Right hindlimb (tissue), 1 donor: ENCODE measurements at places on chromosomes 7 and 10.

DNA sequence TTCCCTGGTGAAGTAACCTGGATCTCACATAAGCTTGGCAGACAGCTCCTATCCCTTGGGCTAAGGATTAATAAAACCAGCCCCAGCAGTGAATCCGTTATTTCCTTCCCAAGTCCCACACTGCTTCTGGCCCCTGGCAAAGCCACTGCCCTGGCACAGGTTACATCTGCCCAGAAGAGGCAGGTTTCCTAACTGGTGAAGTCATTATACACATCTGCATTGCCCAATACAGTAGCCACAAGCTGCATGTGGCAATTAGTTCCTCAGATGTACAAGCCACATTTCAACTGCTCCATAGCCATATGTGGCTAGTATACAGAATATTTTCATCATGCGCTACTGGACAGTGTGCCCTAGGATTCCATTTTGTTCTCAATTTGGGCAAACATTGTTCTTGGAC, 273.0 kb downstream of the GRM8 start:
- DNase-seq: no peak

DNA sequence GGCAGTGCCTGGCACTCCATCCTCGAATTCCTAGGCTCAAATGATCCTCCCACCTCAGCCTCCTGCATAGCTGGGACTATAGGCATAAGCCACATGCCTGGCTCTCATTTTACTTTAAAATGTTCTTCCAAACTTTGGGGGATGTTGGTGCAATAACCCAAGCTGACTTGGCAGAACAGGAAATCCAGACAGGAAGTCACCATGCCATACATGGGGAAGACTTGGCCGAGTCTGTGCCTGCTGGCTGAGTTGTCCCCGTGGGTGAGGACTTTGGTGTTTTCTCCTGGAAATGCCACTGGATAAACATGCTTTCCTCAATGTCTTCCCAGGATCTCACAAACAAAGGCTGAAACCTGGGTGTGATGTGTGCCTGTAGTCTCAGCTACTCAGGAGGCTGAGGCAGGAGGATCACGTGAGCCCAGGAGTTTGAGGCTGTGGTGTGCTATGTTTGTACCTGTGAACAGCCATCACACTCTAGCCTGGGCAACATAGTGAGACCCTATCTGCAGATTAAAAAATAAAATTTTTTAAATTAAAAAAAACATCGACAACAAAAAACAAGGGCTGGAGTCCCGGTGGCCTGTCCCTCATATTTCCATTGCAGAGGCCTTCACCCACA, 19.8 kb downstream of the HKDC1 start:
- no peak for DNase-seq

- DNase-seq: no peak
Measured at GRCh38 chr7:32115831-32116230, 45.6 kb upstream of the PDE1C start.

DNA sequence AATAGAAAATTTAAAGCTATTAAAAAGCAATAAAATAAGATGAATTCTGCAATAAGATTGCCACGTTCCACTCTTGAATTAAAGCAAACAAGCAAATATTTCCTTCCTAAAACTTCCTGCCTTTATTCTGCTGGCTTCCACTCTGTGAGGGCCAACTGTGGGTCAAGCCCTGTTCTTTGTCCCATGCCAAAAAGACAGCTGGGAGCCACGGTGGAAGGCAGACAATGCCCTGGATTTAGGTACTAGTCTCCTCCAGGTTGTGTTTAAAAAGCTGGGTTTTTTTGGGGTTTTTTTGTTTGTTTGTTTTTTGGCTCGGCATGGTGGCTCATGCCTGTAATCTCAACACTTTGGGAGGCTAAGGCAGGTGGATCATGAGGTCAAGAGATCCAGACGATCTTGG, 39.1 kb downstream of the LRRTM3 start:
- DNase-seq: no peak

DNA sequence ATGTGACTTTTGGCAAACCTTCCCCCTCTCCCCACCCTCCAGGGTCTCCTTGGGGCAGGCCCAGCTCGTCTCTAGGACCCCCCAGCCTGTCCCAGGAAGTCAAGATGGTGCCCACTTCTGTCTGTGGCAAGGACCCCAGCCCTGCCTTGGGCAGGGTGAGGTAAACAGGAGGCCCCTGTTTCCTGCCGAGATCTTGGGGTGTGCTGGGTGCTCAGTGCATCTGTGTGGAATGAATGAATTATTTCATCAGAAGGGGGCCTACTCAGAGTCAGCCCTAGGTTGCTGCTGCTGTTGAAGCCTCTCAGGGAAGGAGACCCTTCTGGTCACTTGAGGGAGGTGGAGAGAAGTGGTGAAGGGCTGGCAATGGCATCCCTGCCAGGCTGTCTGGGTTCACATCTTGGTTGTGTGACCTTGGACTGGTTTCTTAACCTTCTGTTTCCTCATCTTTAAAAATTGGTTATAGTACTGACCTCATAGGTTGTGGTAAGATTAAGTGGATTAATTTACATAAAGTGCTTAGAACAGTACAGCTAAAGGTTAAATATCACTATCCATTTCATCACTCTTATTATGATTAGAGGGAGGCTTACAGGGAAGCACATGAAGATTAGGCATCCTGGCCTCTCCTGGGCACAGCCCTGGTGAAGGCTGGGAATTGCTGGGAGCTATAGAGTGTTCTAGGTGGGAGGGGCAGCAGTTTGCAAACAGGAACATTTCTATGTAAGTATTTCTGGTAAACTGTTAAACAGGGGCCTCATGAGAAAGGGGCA, 67.7 kb downstream of the ZMIZ1 start:
- no peak for DNase-seq

DNA sequence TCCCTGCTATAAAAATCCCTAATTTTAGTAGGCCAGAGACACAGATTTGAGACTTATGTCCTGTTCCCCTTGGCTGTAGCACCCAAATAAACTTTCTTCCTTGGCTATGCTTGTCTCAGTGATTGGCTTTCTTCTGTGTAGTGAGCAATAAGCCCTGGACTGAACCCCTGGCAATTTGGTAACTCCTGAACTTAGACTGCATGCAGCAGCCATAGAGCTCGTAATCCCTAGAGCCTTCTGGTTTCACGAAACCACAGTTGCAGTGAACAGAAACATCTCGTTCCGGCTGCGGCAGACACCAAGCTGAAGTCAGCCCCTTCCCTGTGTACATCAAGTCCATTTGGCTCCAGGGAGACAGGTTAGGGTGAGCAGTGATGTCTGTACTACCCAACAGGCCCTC, 172.2 kb downstream of the LYZL1 start:
- no peak for DNase-seq

DNA sequence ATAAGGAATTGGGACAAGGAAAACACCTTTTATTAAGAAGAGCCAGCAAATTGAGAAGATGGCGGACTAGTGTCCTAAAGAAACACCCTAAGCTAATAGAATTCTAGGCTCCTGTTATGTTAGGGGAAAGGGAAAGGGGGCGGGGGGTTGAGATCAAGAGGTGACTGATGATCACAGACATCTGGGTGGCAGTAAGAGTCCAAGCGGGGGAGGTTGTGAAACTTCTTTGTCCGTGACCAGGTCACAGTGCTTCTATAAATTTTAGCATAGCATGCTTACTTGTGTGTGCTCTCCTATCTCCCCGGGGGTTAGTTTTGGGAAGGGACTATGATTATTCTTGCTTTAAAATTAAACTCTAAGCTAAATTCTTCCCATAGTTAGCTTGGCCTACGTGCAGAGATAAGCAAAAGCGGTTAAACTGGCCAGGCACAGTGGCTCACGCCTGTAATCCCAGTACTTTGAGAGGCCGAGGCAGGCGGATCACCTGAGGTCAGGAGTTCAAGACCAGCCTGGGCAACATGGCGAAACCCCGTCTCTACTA, 262.1 kb downstream of the SKIDA1 start:
- DNase-seq: no peak

- no peak for DNase-seq
Measured at GRCh38 chr7:150567871-150568301, 696 bp downstream of the GIMAP4 start.

- no peak for DNase-seq
Measured at GRCh38 chr10:63583909-63584724, 62.9 kb downstream of the REEP3 start.

DNA sequence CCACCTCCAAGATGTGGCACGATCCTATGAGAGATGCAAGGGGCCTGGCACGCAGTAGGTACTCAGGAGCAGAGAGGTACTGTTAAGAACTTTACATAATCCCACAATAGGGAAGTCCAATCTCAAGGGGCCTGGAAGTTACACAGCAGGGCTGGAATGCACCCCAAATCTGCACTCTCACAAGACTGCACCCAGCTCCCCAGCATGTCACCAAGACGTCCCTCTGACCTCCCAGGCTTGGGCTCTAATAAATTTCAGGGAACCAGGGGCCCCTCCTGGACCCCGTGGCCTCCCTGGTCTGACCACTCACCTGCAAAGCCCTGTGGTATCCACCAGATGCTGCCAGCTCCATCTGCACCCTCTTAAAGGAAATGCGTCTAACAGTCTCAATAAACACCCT, 94.9 kb downstream of the OAT start:
- no peak for DNase-seq

GRCh38 chr10:122754491-122755235, 55.0 kb upstream of the C10orf120 start:
- DNase-seq: no peak

GRCh38 chr7:129433847-129434674, at the start of gene STRIP2:
TSS of gene STRIP2 (plus strand) at chr7:129434432. CDS start at chr7:129434473, 41 bp downstream.
- peak; percentile 95 for DNase-seq

- no peak for DNase-seq
Measured at GRCh38 chr7:106039486-106040060, 72.5 kb downstream of the SYPL1 start.

DNA sequence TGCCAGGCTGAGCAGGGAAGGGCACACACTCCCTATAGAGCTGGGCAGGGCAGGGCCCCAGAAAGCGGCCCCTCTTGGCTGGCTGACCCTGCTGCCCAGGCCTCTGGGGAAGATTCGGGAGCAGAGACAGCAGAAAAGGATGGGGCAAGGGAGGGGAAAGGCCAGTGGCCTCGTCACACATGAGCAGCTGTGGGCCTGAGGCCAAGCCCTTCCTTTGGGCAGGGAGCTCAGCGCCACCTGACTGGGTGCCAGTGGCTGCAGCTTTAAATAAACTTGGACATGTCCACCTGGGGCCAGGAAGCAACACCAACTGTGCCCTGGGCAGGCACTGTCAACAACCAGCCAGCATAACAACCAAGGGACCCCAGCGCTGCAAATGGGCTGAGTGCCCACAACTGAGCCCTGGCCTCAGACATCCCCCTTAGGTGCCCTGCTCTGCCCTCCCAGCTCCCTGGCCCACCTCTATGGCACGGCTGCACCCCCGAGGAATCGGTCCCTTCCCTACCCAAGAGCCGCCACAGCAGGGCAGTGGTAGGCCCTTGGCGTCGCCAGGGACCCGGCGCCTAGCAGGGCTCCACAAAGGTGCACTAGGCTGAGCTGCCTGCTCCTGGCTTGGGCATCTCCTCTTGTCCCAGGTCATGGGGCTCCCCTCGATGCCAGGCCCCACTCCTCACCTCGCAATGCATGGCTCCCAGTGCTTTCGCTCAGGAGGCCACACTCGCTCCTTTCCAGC, 2.6 kb downstream of the CAMK2B start:
- DNase-seq: no peak

DNA sequence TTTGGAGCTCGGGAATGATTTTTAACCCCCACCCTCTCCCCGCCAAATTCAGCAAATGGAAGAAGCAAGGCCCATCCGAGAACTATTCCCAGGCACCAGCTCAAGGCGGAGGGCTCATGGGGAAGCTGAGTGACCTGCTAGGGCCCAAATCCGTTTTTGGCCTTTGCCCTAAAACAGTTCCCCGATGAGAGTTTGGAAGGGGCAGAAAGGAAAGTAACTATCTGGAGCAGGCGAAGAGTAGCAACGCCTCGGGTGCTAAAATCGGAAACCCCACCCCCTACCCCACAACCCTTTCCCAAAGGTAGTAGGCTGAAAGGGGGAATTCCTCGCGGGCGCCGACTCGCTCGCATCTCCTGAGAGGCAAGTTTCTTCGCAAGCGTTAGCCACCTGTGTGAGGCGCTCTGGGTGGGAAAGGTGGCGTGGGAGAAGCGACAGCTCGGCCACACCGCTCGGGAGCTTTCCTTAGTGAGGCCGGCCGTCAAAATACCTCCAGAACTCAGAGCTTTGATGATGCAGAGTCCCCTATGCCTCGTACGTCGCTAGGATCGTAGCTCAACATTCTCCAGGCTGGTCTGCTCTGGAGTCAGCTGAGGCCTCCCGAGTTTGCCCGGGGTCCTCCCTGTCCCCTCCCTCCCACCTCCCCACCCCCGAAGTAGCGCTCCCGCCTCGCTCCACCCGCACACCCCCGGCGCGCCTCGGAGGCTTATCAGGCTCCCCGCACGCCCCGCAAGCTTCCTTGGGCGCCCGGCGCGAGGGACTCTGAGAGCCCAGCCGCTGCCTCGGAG, 642 bp upstream of the PRKG1 start:
- DNase-seq: no peak

GRCh38 chr10:4977025-4977424, 13.8 kb downstream of the AKR1C1 start:
- no peak for DNase-seq

- peak; percentile 77 for DNase-seq
Measured at GRCh38 chr10:116274064-116274904, 1.3 kb upstream of the GFRA1 start.

DNA sequence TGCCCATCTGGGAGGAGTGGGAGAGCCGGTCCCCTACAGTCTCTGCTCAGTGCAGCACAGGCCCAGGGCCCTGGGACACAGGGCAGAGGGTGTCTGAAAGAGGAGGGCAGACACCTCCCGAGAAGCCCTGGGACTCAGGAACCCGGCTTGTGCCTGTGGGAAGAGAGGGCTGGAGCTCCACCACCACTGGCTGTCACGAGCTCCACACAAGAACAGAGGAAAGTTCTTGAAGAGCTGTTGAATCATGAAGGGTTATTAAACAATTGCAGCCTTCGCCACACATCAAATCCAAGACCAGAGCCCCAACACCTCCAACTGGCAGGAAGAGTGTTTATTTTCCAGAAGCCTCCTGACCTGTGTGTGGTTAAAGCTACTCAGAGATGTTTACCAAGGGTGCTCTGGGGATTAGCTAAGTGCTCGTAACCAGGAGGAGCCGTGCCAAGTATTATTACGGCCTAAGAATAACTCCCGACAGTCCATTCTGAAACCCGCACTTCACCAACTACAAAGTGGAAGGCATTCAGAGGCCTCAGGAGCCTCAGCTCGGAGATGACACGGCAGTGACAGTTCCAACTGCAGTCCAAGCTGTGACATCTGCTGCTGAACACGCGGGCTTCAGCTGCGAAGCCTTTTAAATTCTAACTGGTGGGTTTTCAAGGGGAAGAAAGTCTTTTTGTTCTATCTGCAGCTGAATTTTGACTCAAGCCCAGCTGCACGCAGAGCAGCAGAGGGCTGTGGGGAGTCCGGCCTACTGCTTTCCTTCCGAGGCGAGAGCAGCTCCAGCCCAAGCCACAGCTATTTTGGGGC, 75.1 kb downstream of the MAD1L1 start:
- peak; percentile 73 for DNase-seq
